ENCODE measurements at places on chromosomes 2 and 18. TPM values are rescaled to one million over a fixed set of nuclear protein-coding genes. Genes with fewer than 3 reads are reported as not detected.
A peak's percentile ranks its signal among the peaks of the same experiment; 100 is the strongest.

The IL18RAP gene
- 2.6 TPM for total RNA-seq

The FNDC4 gene
- total RNA-seq, result not detected

The FBXO15 gene
- 1.0 TPM for total RNA-seq

The SKOR2 gene
- total RNA-seq, result not detected

The SFT2D3 gene
- 8.5 TPM for total RNA-seq

The OTOF gene
- total RNA-seq, result 0.75 TPM

DNA sequence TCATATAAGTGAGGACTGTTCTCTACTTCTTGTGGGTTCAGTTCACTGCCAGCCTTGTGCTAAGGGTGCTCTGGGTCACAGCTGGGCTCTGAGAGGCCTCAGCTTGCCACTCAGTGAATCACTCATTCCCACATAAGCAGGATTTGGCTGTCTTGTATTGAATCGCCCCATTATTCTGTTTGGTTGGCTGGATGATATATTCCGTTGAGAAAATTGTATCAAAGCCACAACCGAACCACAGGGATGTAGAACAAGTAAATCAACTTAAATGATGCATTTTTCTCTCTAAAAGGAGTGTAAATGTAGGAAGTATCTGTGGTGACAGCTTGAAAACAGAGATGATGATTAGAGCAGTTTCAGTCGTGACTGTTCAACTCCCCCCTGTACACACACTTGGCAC, 39.6 kb downstream of the TTC39C start:
- peak; percentile 37 for DNase-seq

DNA sequence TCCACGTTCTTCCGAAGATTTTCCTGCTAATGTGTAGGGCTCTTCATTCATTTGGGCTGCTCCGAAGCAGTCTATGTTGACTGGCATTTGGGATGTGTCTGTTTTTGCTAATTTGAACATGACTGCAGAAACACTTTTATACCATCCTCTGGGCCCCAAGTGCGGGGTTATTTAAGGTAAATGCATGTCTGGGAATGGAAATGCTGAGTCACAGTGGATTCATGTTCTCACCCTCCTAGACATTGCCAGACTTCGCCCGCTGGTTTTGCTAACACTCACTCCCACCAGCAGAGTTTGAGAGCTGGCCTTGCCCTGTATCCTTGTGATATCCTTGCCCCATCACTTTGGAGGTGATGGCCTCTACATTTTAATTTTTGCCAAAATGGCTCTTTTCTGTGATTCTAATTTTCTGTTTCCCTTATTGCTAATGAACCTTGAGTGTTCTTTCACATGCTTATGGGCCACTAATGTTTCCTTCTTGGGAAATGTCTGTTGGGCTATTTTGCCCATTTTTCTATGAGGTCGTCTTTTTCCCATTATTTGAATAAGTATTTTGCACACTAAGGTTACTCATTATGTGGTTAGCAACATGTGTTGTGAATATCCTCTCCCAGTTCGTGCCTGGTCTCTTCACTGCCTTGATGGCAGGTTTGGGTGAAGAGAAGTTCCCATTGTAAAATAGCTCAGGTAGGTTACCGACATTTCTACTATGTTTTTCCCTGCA, 204.1 kb downstream of the GLI2 start:
- DNase-seq, result no peak

- peak; percentile 49 for DNase-seq
These were observed 10.8 kb downstream of the SPDYA start for GRCh38 chr2:28821295-28821958.

DNA sequence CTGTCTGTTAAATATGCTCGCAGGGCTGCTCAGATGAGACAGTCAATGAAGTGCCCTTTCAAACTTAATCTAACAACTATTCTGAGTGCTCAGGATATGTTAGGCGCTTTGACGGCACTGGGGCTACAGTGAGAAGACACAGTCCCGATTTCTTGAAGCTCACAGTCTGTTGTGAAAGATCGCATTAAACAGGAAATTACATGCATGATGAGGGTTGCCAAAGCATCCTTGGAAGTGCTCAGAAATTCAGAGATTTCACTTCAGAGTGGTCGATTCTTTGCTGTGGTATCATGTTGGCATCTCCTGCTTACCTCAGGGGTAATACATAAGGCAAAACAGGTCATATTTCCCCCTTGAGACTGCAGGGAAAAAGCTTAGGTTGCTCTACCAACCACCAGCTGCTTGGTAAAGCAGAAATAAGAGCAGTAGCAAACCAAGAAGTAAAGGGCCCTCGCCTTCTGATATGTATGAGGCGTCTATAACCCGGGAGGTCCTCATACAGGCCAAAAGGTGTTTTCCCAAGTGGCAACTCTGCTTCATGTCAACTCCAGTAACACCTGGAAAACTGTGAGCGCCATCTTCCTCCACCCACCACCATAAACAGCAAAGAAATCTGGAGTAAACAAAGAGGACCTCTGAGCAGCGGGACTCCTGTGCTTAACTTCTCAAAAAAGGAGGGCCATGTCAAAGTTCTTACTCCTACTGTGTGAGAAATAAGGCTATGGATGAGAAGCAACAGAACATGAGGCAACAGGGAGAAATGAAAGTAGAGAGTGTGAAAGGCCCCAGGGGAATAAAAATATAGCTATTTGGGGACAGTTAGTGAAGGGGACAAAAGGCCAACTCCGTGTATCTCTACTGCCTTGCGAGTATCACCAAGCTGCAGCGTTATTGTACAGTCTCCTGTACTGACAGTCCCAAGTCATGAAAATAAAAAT, 79.3 kb downstream of the CLHC1 start:
- DNase-seq, result no peak

DNA sequence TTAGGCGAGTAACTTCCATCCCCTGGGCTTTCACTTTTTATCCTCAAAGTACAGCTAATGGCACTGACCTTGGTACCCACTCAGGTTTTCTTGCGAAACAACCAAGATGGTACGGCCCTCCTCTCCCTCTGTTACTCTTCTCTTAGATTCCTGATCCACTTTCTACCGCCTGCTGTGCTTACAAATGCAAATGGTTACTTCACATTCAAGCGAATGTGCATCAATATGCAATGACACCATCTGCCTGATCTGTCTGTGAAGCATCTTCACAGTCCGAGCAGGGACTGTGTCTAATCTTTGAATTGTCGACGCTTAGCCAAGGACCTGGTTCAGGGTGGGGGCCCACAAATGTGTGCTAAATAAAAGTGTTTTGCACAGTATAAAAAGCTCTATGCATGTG, 112.2 kb downstream of the TRIB2 start:
- DNase-seq, result no peak

DNA sequence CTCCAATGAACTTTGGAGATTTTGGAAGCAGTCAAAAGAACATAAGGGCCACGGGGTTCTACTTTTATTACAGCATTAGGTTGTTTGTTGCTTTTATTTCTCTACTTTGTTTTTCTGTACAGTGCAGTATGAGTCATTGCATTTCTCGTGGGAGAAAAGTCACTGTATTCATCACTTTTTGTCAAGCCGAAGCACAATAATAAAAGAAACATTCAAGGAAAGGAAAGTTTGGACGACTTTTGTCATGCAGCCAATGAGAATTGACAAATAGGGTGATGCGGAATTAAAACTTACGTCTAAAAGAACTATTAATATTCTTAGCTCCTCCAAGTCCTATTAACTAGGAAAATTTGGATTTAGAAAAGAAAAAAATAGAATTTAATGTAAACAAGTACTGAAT, 209.9 kb downstream of the TMEM182 start:
- no peak for DNase-seq

- no peak for DNase-seq
These were observed 3.0 kb upstream of the SKOR2 start for GRCh38 chr18:47254341-47254939.

DNA sequence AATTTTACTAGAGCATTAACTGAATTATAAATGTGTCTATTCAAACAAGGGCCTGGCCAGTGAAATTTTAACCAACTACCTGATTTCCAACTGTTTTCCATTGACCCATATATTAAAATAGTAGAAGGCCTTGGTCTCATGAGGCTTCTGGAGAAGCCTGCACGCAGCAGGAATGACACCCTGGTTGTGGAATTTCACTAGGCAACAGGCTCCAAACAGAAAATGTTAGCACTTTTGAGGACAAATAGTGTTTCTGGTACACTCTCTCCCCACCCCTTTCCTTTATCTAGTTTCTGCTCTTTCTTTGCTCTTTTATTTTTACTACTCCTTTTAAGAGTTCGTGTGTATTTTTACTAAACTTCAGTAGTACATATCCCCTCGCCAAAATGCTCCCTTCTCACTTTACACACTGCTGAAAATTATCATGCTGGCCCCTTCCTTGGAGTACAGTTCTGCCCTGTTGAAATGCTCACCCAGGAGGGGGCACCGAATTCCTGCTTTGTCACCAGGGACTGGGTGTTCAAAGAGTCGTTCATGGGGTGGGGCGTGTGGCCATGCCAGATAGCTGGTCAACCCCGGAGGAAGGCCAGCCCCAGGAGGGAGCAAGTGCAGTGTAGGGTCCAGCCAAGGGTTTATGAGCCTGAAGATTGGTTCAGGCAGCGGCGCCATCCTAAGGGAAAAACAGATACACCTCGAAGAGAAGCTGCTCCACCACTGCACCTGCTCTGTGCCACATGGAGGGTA, 22.1 kb upstream of the COL6A3 start:
- no peak for DNase-seq

GRCh38 chr2:100924122-100924519, 78.0 kb upstream of the RPL31 start:
- no peak for DNase-seq

GRCh38 chr2:240589850-240590525, 3.5 kb downstream of the CAPN10 start:
- no peak for DNase-seq

DNA sequence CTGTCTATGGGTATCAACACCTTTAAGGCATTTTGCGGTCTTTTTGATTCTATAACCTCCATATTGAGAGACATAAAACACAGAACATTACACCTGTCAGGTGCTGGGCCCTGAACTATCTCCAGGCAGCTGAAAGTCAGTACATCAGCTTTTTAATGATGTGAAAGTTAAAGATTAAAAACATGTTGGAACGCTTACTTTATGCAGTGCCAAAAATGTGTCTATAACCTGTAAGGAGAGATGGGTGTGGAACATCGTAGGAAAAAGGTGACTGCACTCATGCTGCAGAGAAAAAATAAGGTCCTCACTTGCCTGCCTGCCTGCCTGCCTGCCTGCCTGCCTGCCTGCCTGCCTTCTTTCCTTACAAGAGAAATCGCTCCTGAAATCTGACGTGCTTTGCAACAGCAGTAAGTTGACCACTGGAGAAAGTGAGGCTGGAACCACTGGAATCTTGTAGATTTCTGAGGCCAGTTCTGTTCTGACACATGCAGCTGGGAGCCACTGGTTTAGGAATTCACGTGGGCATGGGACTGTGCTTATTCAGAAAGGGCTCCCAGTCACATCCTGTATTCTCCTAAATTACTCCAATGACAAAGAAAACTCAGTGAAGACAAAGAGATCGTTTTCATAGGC, 34.1 kb downstream of the BCL11A start:
- no peak for DNase-seq

All from CD4-positive, alpha-beta T cell (primary cell).